ENCODE measurements at places on chromosomes 6 and 20.
A peak's percentile ranks its signal among the peaks of the same experiment; 100 is the strongest.

DNA sequence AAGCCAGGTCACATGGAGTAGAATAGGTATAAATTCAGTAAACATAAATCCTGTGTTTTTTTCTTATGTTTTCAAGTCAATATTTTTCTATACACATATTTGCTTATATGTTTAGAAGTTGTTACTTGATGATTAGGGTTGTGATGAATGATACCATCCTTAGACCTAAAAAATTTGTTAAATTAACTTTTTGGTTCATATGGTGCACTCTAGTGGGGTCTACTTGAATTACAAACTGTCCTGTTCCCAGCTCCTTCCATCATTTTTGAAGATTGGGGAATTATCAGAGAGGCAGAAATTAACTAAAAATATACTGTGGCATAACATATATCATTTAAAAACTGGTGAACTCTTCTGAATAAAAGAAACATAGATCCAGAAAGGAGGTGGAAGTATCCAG is 48.3 kb upstream of the RIPPLY2 start:
- H3K27me3 ChIP-seq = no peaks in the 10 kb centered on the region
- no peak for DNase-seq
- H3K4me1 ChIP-seq = no peaks in the 10 kb centered on the region
- no peak overlapping the region for H3K4me3 ChIP-seq
- H3K27ac ChIP-seq = no peak overlapping the region
- H3K36me3 ChIP-seq = no peaks in the 10 kb centered on the region

DNA sequence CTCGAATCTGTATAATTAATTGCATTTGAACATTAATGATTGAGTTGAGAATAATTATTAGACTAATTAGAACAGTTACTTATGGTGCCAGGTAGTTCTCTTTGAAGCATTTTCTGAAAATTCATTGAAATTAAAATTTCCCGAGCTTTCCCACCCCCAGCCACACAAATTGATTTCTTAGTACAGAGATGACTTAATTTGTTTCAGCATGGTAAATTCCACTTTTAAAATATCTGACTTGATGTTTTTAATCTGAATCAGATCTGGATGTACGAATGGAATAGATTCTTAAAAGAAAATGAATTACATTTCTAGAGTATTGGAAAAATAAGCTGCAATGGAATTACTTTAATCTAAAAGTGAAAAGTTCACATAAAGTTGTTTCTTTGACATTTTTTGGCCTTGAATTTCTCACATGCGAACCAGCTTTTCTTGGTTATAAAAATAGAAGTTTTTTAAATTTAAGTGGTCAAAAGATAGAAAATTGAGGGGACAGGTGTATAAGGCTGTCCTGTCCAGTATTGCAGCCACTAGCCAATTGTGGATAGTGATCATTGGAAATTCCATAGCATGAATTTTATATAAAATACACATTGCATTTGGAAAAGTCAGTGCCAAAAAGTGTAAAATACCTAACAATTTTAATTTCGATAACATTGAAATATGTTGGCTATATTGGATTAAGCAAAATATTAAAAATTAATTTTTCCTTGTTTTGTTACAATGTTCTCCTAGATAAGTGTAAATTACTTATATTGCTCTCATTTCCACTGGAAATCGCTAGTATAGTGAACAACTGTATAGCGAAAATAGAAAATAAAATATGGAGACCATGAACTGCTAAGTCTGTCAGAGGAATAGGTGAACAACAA is 102.9 kb downstream of the OR2B2 start:
- peaks cover 14% of the 10 kb centered on the region for H3K4me1 ChIP-seq
- no peak for DNase-seq
- no peaks in the 10 kb centered on the region for H3K27me3 ChIP-seq
- no peaks in the 10 kb centered on the region for H3K36me3 ChIP-seq
- H3K27ac ChIP-seq = peak overlapping the region; percentile 86
- peak overlapping the region; percentile 56 for H3K4me3 ChIP-seq

- DNase-seq = no peak
- H3K4me1 ChIP-seq = no peaks in the 10 kb centered on the region
- H3K4me3 ChIP-seq = no peak overlapping the region
- H3K36me3 ChIP-seq = no peaks in the 10 kb centered on the region
These were observed 208.7 kb downstream of the SOX4 start for GRCh38 chr6:21802175-21802822.

DNA sequence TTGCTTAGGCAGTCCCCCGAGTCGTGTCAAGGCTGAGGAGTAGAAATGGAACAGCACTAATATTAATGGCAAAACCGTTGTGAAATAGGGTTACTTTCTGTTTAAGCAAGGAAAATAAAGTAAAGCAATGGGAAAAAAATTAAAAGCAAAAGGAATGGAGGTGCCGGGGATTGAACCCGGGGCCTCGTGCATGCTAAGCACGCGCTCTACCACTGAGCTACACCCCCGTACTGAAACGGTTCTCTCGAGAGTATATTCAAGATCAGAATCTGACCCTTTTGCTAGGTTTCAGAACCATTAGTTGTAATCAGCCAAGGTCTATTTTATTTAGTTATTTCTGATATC is 85.5 kb downstream of the TRIM27 start:
- H3K27me3 ChIP-seq = peaks cover 11% of the 10 kb centered on the region
- peak; percentile 72 for DNase-seq
- H3K36me3 ChIP-seq = no peaks in the 10 kb centered on the region
- H3K4me3 ChIP-seq = peak overlapping the region; percentile 60
- H3K4me1 ChIP-seq = no peaks in the 10 kb centered on the region

DNA sequence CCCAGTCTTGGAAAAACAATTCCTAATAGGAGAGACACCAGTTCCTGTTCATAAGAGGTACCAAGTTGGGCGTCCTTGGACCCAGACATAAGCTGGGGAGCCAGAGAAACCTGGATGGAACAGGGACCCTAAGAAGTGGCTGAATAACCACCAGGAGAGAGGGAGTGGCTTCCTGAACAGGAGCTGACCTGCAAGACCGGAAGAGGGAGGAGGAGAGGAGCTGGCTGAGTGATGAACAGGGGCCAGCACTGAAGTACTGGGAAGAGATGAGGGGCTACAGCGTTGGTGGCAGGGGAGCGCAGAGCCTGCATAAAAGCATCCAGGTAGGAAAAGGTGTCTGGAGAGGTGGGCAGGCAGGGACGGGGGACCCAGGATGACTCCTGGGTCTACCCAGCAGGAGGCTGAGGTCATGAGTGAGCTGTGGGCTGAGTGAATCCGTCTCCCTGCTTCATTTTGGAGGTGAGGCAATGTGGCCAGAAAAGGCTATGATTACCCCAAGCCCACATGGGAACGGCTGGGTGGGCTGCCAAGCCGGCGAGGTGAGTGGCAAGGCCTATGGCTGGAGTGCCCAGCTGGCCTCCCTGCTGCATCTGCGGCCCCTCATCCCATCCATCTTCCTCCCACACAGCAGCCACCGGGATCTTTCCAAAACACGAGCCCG is 34.4 kb upstream of the ZFAND3 start:
- peaks cover 23% of the 10 kb centered on the region for H3K4me1 ChIP-seq
- no peaks in the 10 kb centered on the region for H3K36me3 ChIP-seq
- no peak overlapping the region for H3K4me3 ChIP-seq
- H3K27me3 ChIP-seq = no peaks in the 10 kb centered on the region

- H3K36me3 ChIP-seq = peaks cover 50% of the 10 kb centered on the region
- H3K4me1 ChIP-seq = peaks cover 6% of the 10 kb centered on the region
- H3K27ac ChIP-seq = no peak overlapping the region
- no peak overlapping the region for H3K4me3 ChIP-seq
- peak; percentile 21 for DNase-seq
- H3K27me3 ChIP-seq = no peaks in the 10 kb centered on the region
These were observed 24.2 kb downstream of the NAPB start for GRCh38 chr20:23396950-23397627.

DNA sequence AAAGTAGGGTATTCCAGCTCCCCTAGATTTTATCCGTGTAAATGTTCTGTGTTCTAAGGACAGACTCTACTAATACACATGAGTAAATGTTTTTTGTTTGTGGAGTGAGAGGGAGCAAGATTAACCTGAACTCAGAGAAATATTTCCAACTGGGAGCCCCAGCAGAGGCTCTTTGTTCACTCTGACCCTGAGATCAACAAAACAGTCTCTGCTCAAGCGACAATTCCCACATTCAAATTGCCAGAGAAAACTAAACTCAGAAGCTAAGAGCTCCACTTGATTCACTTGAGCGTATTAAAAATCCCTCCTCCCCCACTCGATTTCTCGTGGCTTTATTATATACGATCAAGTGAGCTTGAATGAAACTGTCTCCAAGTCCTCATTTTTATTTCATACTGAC is 413.9 kb upstream of the JARID2 start:
- H3K36me3 ChIP-seq = no peaks in the 10 kb centered on the region
- no peak overlapping the region for H3K4me3 ChIP-seq
- no peak for DNase-seq
- H3K27ac ChIP-seq = no peak overlapping the region

DNA sequence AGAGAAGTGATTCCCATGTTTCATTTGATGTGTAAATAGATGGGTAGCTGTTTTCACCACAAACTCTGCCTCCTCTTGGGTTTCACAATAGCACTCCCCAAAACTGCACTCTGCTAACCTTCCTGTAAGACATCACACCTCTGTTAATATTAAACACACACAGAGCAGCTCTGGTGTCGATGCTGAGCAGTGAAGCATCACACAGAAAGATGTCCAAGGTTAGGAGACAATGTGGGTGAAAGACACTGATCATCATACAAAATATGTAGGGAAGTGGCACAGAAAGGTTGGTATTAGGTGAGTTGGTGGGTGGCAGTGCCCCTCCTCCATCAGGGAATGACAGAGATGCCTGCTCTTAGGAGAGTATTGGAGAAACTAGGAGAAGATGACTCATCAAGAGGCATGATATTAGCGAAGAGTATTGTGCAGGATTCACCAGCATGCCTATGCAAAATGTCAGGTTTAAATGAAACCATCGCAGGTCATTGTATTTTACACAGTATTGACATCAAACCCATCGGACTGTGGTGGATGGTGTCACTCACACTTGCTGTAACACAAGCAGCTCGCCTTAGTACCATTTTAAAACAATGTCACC is 199.7 kb downstream of the TBXT start:
- no peaks in the 10 kb centered on the region for H3K4me1 ChIP-seq
- H3K4me3 ChIP-seq = no peak overlapping the region
- H3K27me3 ChIP-seq = no peaks in the 10 kb centered on the region
- H3K27ac ChIP-seq = no peak overlapping the region

DNA sequence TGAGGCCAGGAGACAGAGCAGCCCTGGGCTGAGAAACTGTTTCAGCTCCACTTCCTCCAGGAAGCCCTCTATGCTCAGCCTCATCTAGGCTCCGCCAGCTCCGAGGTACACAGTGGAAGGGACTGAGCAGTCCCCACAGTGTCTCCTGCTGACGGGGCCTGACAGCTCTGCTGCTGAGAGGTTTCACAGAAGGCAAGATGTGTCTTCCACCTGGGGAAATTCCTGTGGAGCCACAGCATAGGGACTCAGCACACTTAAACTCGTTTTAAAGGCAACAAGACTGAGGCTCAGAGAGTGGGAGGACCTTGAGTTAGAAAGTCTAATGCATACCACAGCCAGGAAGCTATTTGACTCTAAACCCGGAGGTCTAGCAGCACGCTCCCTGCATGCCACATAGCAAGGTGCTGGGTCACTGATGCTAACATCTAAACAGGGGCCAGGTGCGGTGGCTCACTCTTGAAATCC is 6.8 kb downstream of the ADA start:
- no peak for DNase-seq
- H3K27ac ChIP-seq = peak overlapping the region; percentile 92

DNA sequence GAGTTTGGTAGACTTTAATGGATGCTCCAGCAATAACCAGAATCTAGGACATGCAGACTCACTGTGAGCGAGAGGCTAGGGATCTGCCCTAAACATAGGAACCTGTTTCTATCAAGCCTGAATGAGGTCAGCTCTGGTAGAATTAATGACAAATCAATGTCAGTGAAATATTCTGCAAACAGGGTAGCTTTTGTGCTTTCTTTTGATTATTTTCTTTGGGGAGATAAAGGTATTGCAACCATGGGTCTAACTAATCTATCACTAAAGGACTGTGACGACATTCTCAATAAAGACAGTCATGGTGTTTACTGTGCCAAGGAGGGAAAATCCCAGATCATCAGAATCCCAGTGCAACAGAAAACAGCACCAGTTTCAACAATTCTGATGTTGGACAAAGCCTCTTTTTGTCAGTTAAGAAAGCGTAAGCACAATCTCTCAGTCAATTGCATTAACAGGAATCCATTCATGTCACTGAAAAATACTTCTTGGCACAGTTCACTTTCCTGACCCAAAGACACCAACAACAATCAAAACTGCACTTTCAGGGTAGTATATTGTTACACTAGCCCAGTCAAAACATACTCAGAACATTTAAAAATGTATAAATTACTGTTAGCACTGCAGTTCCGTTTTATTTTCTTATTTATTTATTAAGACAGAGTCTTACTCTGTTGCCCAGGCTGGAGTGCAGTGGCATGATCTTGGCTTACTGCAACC is 36.8 kb upstream of the SMIM29 start:
- peaks cover 20% of the 10 kb centered on the region for H3K36me3 ChIP-seq
- H3K27me3 ChIP-seq = no peaks in the 10 kb centered on the region
- no peaks in the 10 kb centered on the region for H3K4me1 ChIP-seq
- DNase-seq = no peak

- no peak overlapping the region for H3K4me3 ChIP-seq
- H3K4me1 ChIP-seq = peaks cover 19% of the 10 kb centered on the region
- peaks cover 43% of the 10 kb centered on the region for H3K36me3 ChIP-seq
- peak overlapping the region; percentile 74 for H3K27ac ChIP-seq
These were observed 15.8 kb upstream of the MAP7 start for GRCh38 chr6:136566007-136566487.

DNA sequence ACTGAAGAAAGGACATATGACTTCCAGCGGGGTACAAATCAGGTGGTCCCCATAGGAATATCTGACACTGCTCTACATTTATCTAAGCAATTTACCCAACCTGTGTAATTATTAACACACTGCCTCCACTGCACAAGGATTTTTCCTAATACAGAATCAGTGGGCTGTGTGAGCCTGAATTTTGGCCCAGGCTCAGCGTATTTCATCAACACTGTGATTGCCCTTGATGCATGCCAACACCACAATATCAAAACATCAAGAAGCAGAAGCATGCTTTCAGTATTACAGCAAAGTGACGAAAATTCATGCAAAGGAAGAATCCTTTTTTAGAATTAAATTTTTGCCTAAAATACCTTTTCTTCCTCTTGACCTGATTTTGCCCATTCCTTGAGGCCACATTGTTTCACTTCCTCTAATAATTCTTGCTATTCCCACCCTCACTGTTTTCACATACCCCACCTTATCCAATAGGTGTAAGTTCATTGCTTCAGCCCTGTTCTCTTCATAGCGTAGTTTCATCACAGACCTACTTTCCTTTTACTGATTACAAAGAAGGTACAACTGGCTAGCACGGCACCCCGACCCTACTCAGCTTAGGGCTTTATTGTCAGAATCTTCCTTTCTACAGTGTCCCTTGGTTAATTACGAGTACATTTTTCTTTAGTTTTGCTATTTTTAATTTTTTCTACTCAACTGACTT is 83.7 kb upstream of the PTCHD4 start:
- no peaks in the 10 kb centered on the region for H3K4me1 ChIP-seq
- H3K36me3 ChIP-seq = no peaks in the 10 kb centered on the region
- no peak for DNase-seq
- no peak overlapping the region for H3K27ac ChIP-seq
- no peak overlapping the region for H3K4me3 ChIP-seq

- H3K27ac ChIP-seq = no peak overlapping the region
- DNase-seq = no peak
- no peak overlapping the region for H3K4me3 ChIP-seq
- H3K36me3 ChIP-seq = no peaks in the 10 kb centered on the region
These were observed 315.4 kb downstream of the ADGRG6 start for GRCh38 chr6:142617158-142617557.
